ACHN (cell line): ENCODE measurements at places on chromosomes 16 and 17.
A peak's percentile ranks its signal among the peaks of the same experiment; 100 is the strongest.

DNA sequence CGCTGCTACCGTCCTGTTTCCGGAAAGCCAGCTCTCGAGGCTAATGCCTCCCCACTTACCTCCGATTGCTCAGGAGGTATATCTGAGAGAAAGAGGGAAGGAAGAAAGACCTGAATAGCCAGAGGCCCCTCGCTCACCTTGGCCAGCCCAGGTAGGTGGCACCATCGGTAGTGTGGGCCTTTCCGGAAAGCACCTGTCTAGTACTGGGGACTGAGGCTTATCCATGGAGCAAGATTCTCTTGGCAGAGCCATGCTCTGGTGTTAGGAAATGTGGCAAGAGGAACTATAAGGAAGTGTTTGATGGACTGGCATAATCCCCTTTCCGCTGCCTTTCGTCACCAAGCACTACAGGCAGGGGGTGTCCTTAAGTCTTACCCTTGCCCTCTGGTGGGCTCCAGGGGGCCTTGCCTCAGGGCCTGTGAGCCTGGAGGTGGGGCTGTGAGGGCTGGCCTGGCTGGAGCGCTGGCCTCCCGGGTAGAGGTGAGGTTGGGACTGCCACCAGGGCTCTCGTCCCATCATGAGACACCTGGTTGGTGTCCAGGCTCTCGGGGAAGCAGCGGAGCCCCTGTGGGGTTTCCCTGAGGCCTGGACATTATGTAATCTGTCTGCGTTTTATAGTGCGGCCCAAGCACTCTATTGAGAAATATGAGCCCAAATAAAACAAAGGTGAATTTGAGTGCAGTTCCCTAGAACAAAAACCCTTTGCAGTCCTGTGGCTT, 2.9 kb downstream of the CMIP start:
- no peak for DNase-seq

DNA sequence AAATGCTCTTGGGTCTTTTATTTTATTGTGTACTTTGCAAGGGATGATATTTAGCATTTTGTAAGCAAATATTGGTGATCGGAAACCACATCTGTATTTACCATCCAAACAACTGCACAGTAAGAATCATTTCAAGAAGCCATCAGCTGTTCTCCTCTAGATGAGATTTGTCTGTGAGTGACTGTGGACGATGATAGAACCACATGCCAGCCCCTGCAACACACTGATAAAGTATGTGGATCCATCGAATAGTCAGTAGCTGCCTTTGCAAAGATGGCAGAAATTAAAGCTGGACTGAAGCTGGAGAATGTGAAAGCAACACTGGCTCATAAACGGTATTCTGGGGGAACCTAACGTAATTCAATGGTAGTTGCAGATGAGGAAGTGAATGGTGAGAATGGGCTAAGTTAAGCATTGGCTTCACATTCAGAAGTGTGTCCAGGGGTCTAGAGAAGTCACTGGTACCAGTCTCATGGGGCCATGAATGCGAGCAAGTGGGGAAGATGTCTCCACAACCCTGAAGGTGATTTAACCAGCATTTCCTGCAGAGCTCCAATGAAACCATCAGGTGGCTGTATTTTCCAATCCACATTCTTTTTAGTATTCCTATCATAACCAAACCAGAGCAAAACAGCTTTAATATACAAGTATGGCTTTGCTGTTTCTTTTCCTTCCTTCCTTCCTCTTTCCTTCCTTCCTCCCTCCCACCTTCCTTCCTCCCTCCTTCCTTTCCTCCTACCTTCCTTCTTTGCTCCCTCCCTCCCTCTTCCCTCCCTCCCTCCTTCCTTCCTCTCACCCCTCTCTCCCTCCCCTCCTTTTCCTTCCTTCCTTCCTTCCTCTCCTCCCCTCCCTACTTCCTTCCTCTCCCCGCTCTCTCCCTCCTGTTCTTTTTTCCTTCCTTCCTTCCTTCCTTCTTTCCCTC, 169.4 kb downstream of the ABCA8 start:
- DNase-seq = no peak

DNA sequence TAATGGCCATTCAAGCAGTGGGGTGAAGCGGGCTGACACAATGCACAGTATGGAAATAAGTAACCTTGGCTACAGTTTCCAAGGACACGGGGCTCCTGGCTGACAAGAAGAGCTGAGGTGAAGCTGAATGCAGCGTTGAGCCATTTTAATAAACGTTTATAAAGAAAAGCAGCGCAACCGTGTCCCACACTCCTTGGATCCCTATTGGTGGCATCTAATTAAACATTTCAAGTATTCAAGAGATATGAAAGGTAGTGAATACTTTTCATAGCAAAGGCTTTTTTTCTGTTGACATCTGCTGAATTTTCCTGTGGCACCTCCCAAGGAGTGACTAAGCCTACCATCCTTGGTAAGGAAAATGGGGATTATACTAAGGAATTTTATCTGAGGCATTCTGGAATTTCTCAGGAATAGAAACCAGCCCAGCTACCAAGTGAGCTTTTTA, 26.5 kb downstream of the DUSP14 start:
- DNase-seq = no peak

DNA sequence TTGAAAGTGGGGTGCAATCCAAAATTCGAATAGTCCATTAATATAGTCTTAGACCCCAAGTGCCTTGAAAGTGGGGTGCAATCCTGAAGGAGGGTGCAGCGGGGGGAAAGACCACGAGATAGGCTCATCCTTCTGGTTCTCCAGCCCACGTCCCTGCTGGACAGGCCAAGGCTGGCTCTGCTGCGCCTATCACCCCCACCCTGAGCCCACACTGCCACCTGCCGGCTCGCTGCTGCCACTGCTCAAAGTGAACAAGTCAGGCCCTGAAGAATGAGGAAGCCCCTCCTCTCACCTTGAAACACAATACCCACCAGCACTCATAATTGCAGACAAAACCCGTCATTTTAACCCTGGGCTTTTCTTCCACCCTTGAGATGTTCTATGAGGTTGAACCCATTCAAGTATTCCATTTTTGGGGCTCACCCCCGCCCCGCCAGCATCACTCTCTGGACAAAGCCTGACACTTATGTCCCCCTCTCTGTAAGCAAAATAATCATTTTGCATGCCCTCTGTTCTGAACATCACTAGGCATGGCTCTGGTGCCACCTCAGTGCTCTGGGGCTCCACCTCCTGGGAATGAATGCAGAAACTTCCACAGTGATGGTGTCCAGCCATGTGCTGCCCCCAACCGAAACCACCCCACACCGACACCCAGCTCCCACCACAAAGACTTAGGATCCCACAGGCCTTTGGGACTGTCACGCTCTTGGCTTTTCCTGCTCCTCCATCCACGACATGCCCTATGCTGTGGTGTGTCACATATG, 56.8 kb downstream of the BEAN1 start:
- peak; percentile 82 for DNase-seq

- DNase-seq = peak; percentile 39
Measured at GRCh38 chr16:77951788-77952187, 70.6 kb upstream of the CLEC3A start.

DNA sequence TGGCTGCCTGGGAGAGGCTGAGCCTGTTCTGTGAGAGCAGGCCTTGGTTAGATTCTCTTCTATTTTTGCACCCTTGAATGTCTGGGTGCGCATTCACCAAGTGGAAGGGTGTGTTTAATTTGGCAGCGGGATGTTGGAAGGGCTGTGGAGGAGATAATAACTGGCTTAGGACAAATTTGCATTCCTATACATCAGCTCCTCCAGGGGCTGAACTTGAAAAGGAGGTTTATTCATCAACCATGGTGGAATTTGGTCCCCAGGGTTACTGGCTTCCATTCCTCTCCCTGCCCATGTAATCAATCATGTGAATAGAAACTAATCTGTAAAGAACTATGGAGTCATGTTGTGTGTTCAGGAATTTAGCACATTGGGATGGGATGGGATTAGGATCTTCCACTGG, 100.2 kb upstream of the FOXF1 start:
- no peak for DNase-seq

DNA sequence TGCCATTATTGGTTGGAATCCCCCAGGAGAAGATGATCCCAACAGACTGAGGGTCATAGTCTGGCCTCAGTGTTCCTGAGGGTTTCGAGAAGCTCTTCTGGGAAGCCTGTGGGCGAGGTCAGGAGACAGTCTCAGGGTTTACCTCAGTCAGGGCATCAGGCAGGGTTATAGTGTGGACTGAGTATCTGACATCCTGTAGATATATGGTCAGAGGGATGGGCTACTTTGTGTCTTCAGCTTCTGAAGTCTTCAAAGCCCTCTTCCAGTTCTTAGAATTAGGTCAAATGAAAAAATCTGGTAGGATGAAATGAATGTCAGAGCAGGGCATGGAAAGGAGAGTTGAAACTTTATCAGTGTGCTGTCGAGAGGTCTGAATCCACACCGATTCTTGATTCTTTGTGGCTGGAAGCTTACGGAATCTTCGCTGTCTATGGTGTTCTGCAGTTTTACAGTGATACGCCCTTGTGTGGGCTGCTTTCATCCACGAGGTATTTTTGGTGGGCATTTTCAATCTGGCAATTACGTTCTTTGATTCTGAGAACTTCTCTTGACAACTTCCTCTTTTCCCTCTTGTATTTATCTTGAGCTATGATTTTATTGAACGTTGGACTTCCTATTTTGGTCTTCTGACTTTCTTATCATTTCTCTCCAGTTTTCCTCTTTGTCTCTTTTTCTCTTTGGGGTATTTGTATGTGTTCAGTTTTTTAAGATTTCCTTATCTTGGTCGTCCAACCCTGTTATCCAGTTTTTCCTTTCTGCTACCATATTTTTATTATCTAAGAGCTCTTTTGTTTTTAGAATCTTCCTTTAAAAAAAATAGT, 30.4 kb downstream of the BPTF start:
- DNase-seq = no peak

DNA sequence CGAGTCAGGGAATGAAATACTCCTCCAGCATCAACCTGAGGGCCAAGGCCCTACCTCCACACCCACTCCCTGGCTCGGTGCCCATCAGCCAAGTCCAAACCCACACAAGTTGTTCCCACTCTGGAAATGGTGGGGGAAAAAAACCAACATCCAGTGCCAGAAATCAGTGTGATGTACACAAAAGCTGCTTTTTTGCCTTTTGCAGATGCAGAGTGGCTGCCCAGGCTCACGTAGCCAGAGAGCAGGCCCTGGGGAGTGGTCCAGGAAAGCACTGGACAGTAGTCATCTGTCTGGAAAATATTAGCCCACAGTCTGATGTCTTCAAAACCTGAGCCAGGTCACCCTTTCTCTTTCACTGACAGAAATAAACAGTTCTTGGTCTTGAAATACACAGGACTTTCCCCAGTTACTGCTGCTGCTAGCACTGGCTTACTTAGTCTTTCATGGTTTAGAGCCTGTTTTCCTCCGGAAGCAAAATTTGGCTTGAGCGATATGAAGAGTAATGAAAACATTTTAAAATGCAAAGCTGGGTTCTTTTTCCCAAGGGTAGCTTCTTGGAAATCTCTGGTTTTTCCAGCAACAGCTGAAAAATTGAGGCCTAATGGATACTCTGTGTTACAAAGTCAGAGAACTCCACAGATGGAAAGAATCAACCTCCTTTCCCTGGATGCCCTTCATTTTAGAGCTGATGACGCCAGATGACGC, 18.2 kb upstream of the NOS2 start:
- no peak for DNase-seq

DNA sequence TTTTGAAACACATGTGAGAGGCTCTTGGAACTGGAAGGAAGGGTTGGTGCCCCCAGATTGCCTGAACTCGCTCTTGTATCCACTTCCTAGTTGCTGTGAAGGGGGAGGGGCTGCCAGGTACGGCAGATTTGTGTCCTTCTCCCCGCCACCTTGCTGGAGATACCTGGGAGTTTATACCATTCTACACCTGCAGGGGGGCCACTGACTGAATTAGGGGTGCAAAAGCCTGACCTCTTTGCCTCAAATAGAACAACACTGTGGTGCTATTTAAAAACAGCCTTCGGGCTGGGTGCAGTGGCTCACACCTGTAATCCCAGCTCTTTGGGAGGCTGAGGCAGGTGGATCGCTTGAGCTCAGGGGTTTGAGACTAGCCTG, 35.1 kb upstream of the IL34 start:
- DNase-seq = no peak

DNA sequence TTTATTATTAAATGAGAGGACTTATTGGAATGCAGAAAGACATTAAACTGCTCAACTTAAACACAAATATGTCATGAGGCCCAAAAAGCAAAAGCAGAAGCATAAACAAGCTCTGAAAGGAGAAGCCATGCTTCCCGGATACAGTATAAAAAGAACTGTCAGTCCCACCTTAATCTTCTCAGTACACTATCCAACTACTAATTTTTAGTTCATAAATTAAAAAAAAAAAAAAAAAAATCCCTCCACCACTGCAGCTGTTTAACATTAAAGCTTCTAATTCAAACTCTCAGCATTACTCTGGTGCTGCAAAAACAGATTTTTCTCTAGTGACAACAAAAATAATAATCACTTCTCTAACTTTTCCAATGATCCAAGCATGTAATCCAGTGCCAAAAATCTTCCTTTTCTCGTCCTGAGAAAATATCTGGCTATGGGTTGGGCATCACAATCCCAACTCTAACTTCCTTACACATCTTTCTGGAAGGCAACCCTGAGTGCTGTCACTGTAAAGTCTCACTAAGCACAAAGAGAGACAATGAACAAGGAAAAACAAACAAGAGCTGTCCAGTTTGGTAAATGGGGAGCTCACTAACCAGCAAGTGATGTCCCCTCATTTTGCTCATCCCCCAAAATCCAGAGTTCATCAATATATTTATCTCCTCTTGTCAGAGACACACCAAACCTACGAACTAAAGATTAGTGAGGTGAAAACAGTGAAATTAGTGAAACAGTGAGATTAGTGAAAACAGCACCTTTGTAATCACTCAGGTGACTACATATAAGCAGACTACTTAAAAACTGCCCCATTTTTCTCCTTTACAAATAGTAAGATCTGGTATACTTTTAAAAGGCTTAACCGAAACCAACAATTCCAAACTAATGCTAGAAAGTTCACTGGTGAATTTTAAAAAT, 5.5 kb downstream of the USP32 start:
- DNase-seq = no peak

GRCh38 chr17:81039096-81039495, 4.1 kb downstream of the BAIAP2 start:
- DNase-seq = no peak

DNA sequence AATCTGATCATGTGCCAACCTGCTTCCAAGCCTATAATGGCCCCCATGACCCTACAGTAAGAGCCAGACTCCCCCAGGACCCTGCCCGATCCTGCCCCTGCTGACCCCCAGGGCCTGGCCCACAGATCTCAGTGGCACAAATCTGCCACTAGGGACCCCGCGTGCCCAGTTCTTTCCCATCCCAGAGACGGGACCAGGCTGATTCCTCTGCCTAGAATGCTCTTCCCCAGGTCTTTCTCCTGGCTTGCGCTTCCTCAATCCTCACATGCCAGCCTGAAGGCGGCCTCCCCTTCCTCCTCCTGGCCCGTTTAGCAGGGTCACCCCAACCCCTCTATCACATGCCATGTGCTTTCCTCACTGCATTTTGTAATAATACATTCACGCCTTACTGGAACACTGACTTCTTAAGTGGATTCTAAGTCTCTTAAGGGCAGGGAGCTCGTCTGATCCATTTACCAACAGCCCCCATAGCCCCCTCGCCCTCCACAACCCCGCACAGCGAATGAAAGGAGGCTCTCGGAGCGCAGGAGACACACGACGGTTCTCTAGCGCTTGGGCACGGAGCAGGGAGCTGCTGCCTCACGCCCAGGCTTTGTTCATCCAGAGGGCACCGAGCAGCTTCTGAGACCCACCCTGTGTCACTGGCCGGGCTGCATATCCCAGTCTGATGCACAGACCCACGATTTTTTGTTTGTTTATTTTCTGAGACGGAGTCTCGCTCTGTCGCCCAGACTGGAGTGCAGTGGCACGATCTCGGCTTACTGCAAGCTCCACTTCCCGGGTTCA, 1.2 kb downstream of the TRIM65 start:
- peak; percentile 22 for DNase-seq

- no peak for DNase-seq
Measured at GRCh38 chr17:51850201-51850600, 308.3 kb downstream of the CA10 start.

GRCh38 chr17:16916557-16916920, 55.4 kb downstream of the TNFRSF13B start:
- DNase-seq = no peak
